ENCODE measurements at places on chromosomes 2 and 18.

DNA sequence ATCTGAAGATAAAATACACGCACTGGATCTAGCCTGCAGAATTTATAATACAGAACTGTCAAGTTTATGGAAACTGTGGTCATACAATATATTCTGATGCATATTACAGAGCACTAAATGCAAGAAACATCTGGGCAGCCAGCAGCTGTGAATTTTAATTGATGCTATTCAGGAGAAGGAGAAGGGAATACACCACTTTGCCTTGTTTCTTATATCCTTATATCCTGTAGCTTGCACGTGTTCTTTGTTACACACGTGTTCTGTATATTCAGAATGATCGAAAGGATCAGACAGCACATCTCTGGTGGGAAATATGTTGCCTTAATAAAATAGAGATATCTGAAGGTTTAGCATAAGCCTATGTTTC, 335.8 kb downstream of the AGPS start:
- no peak for DNase-seq

DNA sequence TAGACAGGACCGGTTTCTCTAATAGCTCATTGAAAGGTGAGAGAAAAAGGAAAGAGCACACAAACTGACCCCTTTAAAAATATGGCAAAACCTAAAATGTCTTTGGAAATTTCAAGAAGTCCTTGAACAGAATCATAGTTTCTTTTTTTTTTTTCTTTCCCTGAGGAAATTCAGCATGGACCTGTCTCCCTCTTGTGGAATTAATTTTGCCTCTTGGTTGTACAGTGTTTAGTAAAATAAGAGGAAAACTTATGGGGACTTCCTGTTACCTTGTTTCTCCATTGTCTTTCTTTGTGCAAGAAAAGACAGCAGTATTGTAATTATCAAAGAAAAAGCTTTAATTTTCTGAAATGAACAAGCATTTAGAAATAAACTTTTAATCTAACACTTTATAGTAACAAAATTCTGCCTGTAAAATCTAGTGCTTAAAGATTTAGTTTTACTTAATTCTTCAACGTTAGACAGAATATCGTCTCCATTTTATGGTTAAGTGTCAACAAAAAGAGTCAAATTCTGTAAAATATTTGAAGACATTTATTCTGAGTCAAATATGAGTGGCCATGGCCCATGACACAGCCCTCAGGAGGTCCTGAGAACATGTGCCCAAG, 176.3 kb upstream of the NABP1 start:
- no peak for DNase-seq

GRCh38 chr2:31237348-31238017, 3.5 kb downstream of the EHD3 start:
- no peak for DNase-seq

DNA sequence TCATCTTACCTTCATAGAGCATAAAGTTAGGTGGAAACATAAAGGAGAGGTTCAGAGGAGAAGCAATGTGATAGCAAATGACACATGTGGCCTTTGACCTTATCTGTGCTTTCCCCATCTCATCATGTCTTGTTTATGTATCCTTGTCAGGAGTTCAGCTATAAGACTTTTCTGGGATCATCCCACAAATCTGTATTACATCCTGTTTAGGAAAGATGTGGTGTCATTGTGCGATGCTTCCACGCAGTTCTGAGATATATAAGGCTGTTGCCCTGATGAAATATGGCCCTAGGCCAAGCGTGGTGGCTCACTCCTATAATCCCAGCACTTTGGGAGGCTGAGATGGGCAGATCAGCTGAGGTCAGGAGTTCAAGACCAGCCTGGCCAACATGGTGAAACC, 15.5 kb upstream of the MGAT5 start:
- no peak for DNase-seq

DNA sequence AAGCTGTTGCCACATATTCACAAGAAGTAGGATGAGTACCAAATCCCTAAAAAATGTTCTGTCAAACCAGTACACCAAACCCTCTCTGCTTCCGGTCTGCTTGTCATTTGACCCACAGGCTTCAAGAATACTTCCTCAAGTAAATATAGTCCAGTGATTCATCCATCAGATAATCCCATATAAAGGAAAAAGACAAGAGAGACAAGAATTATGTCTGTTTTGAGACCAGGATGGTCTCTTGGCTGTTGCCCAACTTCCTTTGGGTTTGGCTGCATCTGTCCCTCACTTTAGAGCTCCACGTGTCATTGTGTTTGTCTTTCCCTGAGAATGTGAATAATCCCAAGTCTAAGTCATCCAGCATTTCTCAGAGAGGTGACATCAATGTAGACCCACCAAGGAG, 91.5 kb upstream of the NRP2 start:
- no peak for DNase-seq

GRCh38 chr2:174662459-174662858, 64.9 kb upstream of the WIPF1 start:
- no peak for DNase-seq

DNA sequence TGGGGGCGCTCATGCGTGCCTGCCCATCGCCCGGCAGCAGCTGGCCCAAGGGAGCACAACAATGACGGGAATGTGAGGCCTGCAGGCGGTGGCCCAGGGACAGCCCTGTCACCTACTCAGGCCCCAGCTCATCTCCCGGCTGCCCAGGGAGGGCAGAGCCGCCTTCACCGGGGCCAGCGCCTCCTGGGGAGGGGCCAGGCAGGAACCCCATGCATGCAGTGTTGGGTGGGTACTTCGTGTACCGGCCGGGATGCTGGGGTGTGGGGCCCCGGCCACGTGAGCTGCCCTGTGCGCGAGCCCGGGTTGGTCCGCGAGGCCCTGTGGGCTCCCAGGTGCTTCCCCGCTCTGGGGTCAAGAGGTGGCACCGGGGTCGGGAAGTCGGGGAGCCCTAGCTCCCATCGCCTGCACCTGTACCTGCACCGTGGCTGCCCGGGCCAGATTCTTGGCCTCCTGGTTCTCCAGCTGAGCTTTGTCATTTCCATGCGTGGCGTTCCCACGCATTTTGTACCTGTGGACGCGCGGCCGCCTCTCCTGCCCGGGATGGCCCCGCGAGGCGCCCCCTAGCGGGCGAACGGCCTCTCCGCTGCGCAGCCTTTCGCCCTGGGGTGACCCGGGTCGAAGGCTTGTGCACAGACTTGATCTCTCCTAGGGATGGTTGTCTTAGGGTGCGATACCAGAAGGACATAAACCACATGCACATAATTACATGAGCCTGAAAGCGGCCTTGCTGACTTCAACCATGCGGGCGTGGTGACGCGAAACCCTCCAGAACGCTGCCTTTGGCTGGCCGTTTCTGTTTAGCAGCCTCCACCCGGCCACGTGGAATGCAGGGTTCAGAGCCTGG, 950 bp downstream of the KLHL30 start:
- DNase-seq: no peak

GRCh38 chr18:67359873-67360838, 156.4 kb downstream of the DSEL start:
- DNase-seq: peak; percentile 4

Measured in activated CD8-positive, alpha-beta memory T cell treated with anti-CD3 and anti-CD28 coated beads for 1 hour (primary cell).